ENCODE measurements at places on chromosomes 11 and 22.

DNA sequence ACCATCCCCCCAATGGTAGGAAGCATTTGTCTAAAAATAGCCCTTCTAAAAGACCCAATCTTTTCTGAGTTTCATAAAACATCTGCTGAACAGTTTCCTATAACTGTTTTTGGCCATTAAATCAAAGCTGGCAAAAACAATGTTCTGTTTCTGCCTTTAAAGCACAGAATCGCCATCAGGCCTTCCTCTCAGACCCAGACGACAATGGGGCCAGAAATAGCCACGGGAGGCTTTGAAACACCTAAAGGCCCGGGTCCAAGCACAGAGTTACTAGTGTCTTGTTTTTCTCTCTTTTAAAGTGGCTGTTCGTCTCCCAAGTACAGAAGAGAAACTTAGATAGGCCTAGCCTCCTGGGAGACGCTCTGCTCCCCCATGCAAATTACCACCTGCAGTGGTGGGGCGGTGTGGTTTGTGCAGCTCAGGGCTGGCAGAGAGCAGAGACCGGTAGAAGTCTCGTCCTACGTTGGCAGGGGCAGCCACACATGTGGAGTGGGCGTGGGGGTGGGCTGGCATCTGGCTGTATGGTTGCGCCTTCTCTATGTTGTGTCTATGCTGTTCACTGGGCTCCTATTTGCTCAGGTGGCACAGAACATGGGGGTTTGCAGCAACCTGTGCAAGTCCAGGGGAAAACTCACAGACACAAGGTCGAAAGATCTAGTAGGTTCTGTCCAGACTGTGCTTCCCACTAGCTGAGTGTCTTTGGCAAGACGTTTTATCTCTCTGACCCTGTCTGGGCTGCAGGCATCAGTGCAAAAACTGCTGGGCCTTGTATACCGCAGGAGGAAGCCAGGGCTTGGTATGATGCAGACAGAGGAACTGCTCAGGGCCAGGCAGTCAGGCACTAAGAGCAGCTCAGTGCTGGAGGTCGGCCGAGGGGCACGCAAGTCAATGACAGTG, 23.6 kb upstream of the ETS1 start:
- DNase-seq = no peak

DNA sequence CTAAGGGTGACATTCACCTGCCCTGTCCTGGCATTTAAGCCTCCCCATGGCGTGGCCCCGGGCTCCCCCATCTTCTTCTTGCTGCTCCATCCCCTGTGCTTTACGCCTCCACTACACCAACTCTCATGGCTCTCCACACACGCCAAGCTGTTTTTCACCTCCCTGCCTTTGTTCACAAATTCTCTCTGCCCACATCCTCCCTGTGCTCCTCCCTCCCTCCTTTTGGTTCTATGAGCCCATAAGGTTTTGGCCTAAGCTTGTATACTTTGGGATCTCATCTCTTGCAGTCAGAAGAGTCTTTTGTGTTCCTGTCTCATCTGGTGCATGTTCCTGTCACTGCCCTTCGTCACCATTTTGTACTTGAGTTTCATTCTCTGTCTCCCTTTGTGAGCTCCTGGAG, 4.6 kb upstream of the DNAL4 start:
- no peak for DNase-seq

DNA sequence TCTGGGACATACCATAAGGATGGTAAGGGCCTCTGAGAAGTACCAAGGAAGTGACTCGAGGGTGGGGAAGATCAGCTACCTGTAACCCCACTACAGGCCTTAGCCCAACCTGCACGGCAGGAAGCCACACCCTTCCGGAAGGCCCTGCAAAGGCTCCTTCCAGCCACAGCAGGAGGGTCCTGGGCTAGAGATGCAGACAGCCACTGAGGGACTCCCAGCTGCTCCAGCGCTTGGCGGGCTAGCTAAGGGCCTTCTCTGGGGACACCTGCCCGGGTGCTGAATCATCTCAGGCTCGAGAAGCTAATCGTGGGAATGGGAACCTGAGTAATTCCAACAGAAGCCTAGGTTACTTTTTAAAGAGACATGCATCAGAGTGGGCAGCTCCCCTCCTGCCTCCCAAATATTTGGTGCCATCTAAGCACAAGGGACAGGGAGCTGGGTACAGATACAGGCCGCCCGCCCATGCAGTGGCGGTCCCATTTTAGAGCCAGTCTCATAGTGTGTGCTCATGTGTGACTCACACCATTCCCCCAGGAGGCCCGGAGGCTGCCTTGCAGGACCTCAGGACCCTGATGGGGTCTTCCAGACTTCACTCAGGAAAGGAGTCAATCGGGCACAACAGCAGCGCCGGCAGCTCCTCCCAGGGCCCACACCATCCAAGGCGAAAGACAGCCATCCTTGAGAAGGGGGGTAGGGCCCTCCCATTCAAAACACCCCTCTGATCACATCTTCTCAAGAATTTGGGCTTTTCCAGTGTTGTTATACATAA, 8.0 kb downstream of the MYH9 start:
- no peak for DNase-seq

DNA sequence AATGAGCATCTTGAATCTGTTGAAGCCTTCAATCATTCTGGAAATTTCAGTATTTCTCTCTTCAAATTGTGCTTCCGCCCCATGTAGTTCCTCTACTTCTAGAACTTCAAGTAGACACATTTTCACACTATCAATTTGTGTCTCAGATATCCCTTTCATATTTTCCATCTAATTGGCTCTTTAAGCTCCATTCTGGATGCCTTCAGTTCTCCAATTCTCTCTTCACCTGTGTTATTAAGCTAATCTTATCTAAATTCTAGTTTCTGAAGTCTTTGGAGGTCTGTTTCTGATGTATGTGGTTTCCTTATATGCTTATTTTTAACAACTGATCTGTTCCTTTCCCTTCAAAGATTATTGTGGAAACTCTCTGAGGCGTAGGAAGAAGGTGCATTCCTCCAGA, 36.3 kb downstream of the CSTF3 start:
- DNase-seq = no peak

DNA sequence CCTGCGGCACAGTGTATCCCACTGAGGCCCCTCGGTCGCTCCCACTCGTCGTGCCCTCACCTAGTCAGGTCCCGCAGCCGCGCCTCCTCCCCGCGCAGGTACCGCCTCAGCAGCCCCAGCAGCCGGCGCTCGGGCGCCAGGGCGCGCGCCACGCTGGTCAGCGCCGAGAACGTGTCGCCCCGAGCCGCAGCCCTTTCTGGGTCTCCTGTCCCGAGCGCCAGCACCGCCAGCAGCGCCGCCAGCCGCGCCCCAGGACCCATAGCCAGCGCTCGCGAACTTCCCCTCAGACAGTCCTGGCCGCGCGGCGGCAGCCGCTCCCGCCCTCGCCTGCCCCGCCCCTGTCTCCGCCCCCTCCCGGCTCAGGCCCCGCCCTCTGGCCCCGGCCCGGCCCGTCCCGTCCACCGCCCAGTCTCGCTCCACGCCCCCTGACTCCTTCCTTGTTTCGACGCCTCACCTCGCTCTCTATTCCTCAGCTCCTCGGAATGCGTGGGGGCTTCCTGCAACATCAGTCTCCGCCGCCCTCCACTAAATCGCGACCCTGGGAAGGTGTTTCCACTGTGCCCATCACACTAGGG, at the start of gene P4HA3:
P4HA3 (minus strand) TSS at position 289 of the 575 bp plus-strand sequence; CDS start at position 260, 29 bp downstream.
- DNase-seq = no peak

DNA sequence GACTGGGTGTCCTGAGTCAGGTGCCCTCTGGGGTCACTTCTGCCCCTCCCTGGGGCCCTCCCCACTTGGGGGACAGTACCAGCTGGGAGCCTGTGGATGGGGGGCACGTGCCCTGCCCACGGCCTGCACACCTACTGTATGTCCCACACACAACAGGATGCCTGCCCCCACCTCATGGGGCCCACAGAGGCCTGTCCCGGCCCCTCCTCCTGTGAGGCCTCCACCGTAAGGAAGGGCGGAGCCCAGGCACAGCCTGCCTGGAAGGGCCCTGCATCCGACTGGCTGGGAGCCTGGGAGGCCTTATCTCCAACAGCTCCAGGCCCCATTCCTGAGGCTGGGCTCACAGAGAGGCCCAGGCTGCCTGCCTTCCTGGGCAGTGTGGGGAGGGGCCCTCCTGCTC, 47.8 kb downstream of the BRSK2 start:
- no peak for DNase-seq

DNA sequence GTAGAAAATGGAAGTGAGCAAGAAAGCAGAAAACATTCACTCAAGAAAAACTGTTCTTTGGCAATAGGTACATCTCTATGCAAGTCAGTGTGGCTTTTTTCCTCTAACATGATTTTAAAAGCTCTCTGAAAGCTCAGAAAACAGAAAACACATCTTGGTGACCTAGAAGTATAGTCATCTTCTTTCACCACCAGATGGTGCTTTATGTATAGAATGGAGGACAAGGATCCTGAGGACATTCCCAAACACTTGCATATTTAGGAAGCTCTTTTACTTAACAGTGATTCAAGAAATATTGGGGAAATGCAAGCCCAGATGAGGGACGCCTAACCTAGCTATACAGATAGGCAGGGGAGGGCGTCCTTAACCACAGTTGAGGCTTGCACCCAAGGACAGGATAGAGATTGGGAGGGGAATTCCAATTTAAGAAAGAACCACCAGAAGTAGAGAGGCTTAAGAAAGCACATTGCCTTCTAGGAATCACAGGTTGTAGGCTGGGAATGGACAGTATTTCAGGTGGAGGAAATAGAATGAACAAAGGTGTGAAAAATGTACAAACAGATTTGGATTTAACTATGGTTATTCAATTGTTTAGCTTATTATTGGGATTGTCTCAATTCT, 13.8 kb upstream of the CCDC81 start:
- DNase-seq = peak; percentile 24

DNA sequence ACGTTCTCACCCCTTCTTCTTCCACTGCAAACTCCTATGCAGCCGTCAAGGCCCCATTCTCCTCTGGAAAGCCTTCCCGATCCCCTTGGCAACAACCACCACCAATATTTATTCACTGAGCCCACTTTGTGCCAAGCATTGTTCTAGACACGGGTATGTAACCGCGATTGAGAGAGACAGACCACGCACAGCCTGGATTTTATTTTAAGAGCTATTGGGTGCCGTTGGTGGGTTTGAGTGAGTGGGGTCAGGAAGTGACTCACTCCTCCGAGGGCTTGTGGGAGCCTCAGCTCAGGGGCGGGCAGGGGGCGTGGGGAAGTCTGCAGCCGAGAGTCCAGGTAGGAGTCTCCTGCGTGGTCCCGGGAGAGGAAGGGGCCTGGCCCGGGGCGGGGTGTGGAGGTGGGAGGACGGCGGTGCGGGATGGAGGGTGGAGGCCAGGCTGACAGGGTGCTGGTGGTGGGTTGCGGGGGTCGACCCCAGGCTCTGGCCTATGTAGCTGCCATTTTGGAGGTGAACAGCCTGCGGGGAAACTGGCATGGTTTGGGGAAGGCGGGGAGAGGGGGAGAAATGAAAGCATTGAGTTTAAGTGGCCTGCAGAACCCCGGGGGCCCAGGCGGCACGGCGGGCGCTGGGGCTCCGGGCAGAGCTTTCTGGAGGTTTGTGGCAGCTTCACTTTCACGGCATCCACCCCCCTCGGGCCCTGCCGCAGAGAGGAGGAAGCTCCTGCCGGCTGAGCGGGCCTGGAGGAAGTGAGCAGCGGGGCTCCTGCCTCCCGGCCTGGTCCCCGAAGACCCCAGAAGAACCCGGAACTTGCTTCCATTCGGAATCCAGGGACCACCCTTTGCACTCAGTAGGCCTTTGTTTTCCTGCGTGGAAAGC, 547 bp downstream of the PARVG start:
- DNase-seq = no peak
